ENCODE measurements at places on chromosomes 6 and 20. TPM values are rescaled to one million over a fixed set of nuclear protein-coding genes. Genes with fewer than 3 reads are reported as not detected.

The MRAP2 gene
- total RNA-seq = 1.4 TPM

The CPXM1 gene
- total RNA-seq = 2.2 TPM

The LINC00237 gene
- total RNA-seq = not detected

The SEMG1 gene
- not detected for total RNA-seq

The POM121L2 gene
- not detected for total RNA-seq

The TMEM74B gene
- not detected for total RNA-seq

The OLIG3 gene
- total RNA-seq = not detected

The BPIFB4 gene
- not detected for total RNA-seq

The BFSP1 gene
- total RNA-seq = 0.73 TPM

The TFAP2A gene
- total RNA-seq = not detected

The ZSCAN31 gene
- 0.98 TPM for total RNA-seq

The PPIL4 gene
- 21.3 TPM for total RNA-seq

The CALHM6 gene
- 0.59 TPM for total RNA-seq

The CNR1 gene
- total RNA-seq = under 0.01 TPM

The PNLDC1 gene
- 0.73 TPM for total RNA-seq

The OPRL1 gene
- 0.37 TPM for total RNA-seq

The SLC26A8 gene
- under 0.01 TPM for total RNA-seq

The CLDN20 gene
- not detected for total RNA-seq

The GHRH gene
- not detected for total RNA-seq

The MOXD1 gene
- 14.3 TPM for total RNA-seq

The SGK2 gene
- not detected for total RNA-seq

The PHF20 gene
- total RNA-seq = 29.1 TPM

The RNF146 gene
- total RNA-seq = 27.4 TPM

The MDFI gene
- total RNA-seq = not detected

The DDX43 gene
- total RNA-seq = 0.39 TPM

The PPP1R3G gene
- total RNA-seq = 1.8 TPM

The TDRD6 gene
- total RNA-seq = 0.20 TPM

The KCNG1 gene
- total RNA-seq = 5.5 TPM

The HEY2 gene
- not detected for total RNA-seq

The CST1 gene
- not detected for total RNA-seq

The CLIC1 gene
- 927 TPM for total RNA-seq

The CLIC5 gene
- total RNA-seq = not detected

The F13A1 gene
- not detected for total RNA-seq

The STMN3 gene
- total RNA-seq = 8.8 TPM

Measured in subcutaneous preadipocyte (primary cell).